SK-MEL-5 (cell line): ENCODE measurements at places on chromosomes 7 and 10. TPM values are rescaled to one million over a fixed set of nuclear protein-coding genes. Genes with fewer than 3 reads are reported as not detected.

The NKX1-2 gene
- 4.9 and 5.6 TPM in 2 replicates for total RNA-seq

DNA sequence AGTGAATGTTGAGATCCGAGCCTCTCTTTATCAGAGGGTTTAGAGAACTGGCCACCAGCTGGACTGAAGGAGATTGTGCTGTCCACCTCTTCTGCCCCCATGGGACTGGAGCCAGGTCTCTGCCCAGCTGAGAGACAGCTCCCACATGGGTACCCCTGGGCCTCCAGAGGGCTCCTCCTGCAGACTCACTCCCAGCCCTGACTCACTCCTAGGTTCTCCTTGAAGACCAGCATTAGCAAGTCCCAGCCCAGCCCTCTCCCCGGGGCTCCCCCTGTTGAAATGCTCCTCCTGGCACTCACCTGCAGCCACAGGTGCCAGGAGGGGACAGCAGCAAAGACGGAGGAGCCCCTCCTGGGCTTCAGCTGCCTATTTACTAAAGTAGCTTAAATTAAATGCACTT is 126.9 kb downstream of the CXCL12 start:
- no peak for DNase-seq

DNA sequence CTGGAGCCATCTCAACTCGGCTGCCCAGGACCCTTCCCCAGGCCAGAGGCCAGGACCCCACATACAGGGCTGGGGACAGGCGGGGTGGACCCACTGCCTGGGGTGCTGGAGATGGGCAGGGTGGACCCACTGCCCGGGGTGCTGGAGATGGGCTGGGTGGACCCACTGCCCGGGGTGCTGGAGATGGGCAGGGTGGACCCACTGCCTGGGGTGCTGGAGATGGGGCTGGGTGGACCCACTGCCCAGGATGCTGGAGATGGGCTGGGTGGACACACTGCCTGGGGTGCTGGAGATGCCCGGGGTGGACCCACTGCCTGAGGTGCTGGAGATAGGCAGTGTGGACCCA is 32.4 kb upstream of the FOXL3 start:
- DNase-seq = no peak

- DNase-seq = no peak
Measured at GRCh38 chr7:80372415-80372814, 139.4 kb downstream of the GNAT3 start.
